Lung (tissue), 17 donors: ENCODE measurements at places on chromosomes 16 and 17. TPM values are rescaled to one million over a fixed set of nuclear protein-coding genes. Genes with fewer than 3 reads are reported as not detected.

The CFAP119 gene
- polyA plus RNA-seq, result 13.8 TPM

The SLFN12 gene
- 2.9 TPM for polyA plus RNA-seq

The NPIPA7 gene
- 21.6 TPM for polyA plus RNA-seq

The PRKCB gene
- polyA plus RNA-seq, result 2.5 TPM

The MYH2 gene
- polyA plus RNA-seq, result 0.02 TPM

The SLC13A5 gene
- polyA plus RNA-seq, result not detected

The CDRT15 gene
- polyA plus RNA-seq, result not detected

The TMC6 gene
- polyA plus RNA-seq, result 88.4 TPM

The KDM6B gene
- polyA plus RNA-seq, result 38.9 TPM

The IRX6 gene
- 2.1 TPM for polyA plus RNA-seq

The CCDC200 gene
- polyA plus RNA-seq, result 0.31 TPM

The CD2BP2 gene
- polyA plus RNA-seq, result 43.5 TPM

The TBC1D3G gene
- not detected for polyA plus RNA-seq

The RASL10B gene
- 1.00 TPM for polyA plus RNA-seq
